ENCODE measurements at places on chromosomes 12 and 14.
A peak's percentile ranks its signal among the peaks of the same experiment; 100 is the strongest.

DNA sequence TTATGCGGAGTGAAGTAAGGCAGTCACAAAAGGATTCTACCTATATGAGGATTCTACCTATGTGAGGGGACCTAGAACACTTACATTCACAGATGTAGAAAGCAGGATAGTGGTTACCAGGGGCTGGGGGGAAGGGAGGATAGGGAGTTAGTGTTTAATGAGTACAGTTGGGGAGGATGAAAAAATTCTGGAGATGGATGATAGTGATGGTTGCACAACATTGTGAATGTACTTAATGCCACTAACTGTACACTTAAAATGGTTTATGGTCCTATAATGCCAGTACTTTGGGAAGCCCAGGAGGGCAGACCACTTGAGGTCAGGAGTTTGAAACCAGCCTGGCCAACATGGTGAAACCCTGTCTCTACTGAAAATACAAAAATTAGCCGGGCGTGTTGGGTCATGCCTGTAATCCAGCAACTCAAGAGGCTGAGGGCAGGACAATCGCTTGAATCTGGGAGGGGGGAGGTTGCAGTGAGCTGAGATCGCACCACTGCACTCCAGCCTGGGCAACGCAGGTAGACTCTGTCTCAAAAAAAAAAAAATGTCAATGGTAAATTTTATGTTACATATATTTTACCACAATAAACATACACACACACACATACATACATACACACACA lies 25.4 kb downstream of the SVOP start:
- DNase-seq: no peak

DNA sequence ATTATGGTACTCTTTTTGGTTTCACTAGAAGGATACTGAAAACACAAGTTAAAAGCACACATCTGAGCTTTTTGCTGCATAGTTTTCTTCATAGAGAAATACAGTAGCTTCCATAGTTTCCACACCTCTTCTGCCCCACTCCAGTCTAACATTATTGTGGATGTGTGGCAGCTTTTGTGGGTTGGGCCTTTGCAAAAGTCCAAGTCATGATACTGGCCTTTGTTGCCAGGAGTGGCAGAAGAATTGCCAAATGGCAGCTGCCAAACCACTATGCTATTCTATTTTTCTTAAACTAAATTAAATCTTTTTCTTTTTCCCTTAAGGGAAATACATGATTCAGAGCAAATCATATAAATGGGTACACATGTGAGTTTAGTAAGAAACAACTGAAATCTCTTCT lies 114.8 kb downstream of the PLEKHA5 start:
- DNase-seq: no peak

GRCh38 chr12:2170376-2170775 lies 117.6 kb downstream of the CACNA1C start:
- peak; percentile 55 for DNase-seq

DNA sequence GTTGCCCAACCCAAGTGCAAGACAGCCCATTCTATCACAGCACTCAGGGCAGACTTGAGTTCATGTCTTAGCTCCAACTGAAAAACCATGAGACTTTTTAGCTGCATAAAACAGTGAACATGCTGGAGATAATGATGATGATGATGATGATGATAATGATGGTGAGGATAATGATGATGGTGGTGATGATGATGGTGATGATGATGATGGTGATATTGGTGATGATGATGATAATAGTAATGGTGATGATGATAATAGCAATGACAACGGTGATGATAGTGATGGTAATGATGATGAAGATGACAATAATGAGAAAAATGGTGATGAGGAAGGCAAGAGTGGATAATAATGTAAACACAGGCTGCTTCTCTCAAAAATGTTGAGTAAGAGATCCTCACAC lies 576.2 kb downstream of the BCL11B start:
- no peak for DNase-seq

DNA sequence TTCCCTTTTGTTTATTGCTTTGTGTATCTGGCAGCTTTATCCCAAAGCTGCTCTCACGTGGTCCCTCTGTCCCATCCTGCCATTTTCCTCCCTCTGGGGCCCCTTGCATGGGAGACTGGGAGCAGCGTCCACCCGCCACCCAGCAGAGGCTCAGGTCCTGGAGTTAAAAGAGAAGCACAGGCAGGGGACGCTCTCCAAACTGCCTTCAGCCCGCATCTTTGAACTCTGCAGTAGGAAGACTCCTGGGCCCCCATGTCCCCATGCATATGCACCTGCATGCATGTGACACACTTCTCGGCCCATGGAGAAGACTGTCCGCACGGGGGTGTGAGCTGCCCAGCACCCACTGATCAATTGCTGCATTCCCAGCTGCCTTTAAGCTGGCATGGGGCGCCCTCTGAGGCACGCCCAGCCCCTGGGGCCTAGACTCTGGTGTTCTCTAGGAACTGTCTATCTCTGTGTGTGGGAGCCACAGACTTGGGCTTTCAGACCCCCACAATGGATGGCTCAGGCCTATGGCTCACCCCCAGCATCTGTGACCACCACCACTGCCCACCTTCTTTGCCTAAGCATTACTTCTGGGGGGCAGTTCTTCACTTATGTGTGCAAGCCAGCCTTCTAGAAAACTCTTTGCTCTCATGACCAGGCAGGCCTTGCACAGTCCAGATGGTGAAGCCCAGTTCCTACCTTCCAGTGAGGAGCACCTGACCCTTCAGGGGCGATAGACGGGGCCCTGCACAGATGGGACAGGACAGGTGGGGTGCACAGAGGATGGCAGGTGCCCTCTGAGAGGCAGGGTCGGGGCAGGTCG lies 96.1 kb upstream of the DIO3 start:
- DNase-seq: no peak

- no peak for DNase-seq
Observed at GRCh38 chr12:13326076-13326475, 129.6 kb downstream of the EMP1 start.

- no peak for DNase-seq
Observed at GRCh38 chr14:80017795-80018194, 193.5 kb downstream of the DIO2 start.

DNA sequence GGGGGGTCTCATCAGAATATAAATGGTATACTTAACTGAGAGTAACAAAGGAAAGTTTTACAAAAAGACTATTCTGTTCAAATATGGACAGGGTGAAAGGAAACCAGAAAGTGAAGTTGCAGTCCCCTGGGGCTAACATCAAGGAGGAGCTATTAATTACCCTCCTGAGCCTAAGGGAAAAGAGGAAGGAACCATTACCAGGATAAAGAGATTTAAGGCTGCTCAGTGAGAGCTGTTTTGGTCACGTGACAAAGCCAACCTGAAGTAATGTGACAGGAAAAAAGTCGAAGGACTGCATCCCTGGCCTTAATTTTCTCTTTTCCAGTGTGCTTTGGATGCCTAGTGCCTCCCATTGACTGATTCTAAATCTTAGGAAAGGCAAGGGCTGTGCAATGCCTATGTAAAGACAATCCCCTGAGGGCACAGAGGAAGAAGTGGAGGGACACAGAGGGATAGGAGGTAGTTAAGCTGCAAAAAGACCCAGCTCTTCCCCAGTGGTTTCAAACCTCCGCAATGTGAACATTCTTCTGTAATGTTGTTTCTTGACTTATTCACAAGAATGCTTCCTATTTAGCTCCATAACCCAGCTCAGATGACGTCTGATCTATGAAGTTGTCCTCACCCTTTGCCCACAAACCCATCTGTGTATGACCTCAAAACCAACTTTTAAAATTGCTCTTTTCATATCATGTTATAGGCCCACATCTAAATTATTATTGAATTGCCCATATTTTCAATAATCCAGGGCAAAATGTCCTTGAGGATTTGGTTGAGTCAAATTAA lies 187.7 kb upstream of the DCN start:
- no peak for DNase-seq

DNA sequence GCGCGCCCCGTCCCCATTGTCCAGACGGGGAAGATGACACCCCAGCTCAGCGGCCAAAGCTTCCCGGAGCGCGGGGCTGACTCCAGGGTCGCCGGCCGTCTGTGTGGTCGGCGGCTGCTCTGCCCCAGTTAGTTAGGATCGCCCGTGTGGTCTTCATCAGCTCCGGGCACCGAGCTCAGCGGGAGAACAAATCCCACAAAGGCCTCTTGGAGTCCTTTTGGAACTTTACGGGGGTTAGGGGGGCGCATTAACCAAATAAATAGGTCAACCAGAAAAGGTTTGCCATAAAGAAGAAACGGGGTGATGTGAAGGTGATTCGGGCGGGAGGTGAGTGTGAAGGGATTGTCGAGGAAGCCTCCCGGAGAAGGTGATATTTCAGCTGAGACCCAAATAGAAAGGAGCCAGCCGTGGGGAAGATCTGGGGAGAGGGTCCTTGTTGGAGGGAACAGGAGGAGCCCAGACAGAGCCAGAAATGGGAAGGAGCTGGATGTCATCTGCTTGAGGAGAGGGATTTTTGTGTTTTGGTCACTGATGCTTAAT lies 697 bp downstream of the ATP6V0A2 start:
- DNase-seq: peak; percentile 37

GRCh38 chr12:57008178-57008577 lies 1.8 kb upstream of the ZBTB39 start:
- DNase-seq: peak; percentile 76

DNA sequence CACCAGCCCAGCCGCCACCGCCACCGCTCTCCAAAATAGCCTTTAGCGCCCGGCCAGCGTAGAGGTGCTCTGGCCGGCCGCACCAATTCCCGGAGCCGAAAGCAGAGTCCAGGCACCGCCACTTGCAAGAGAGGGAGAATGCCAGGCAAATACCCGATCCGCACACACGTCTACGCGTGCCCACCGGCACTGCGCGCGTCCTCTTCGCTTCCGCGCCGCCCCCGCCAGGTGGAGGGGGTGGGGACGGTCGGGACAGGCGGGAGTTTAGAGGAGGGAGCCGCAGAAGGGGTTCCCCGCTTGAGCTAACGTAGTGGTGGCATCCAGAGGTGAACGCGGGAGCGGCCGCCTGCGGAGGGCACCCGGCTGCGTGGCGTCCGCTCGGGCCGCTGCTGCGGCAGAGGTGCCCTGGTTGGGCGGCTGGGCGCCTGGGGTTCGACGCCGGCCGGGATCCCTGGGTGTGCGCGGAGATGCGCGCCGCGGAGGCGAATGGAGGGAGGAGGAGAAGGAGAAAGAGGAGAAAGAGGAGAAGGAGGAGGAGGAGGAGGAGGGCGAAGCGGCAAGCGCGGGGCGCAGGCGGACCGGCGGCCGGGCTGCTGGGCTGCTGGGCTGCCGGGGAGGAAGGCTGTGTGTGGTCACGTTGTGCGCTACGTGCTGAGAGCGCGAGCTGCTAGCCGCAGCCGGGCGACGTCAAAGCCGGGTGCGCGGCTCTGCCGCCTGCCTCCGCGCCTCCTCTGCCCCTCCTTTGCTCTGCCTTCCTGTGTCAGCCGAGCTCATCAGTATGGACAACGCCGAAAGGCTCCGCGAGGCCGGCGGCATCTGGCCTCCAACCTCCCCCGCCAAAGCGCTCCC lies at the start of gene MDGA2:
Gene MDGA2 (minus strand): TSS at position 140 of the 849 bp plus-strand sequence.
- no peak for DNase-seq

GRCh38 chr12:5173511-5174011 lies 129.9 kb downstream of the KCNA5 start:
- DNase-seq: no peak

DNA sequence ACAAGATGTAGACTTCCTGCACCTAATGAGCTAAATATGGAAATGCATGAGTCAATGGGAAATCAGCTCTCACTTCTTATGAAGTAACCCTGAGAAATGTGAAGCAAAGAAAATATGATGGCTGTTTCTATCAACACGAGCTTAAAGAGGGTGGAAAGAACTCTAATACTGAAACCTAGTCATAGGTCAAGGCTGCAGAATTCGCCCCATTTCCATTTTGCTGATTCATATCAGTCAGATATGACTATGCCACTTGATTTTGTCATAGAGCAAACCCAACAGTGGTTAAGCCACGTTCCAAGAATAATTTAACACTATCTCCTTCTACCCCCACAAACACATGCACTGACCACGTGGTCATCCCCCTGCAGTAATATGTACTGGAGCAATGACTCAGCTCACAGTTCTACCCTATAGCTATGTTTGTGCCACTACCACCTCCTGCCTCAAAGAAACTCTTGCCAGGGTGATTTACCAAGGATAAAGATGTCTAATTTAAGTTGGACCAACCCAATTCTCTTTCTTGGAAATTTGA lies 157.5 kb downstream of the TMTC3 start:
- peak; percentile 99 for DNase-seq

- DNase-seq: no peak
Observed at GRCh38 chr12:49325606-49326005, 2.6 kb downstream of the TROAP start.

- DNase-seq: no peak
Observed at GRCh38 chr12:15201056-15201455, 20.2 kb downstream of the RERG start.
